ENCODE measurements at places on chromosomes 2 and 18. TPM values are rescaled to one million over a fixed set of nuclear protein-coding genes. Genes with fewer than 3 reads are reported as not detected.

- DNase-seq: no peak
Measured at GRCh38 chr2:96359866-96360265, 24.3 kb downstream of the NCAPH start.

- no peak for DNase-seq
Measured at GRCh38 chr2:187769437-187769836, 215.2 kb upstream of the TFPI start.

IL1RL2 gene
- total RNA-seq: not detected

FAM124B gene
- total RNA-seq: 3.3 TPM

ALPI gene
- not detected for total RNA-seq
